Activated CD4-positive, alpha-beta memory T cell treated with anti-CD3 and anti-CD28 coated beads, Interleukin-2, amount 10 ng/mL, durations not matched to agents 7 days and 5 days (primary cell): ENCODE measurements at places on chromosomes 2 and 18.

GRCh38 chr2:149399934-149400615, 69.7 kb downstream of the LYPD6 start:
- no peak for DNase-seq

DNA sequence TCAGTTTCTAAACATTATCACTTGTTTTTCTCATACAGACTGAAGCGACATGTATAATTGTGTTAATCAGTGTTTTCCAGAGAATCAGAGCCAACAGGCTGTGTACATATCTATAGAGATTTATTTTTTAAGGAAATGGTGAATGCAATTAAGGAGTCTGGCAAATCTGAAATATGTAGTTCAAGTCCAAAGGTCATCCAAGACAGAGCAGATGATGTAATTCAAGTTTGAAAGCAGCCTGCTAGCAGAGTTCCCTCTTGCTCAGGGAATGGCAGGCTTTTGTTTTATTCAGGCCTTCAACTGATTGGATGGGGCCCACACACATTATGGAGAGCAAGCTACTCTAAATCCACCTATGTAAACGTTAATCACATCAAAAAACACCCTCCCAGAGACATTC, 282.6 kb downstream of the CBLN2 start:
- no peak for DNase-seq

GRCh38 chr2:181264001-181264400, 193.2 kb upstream of the ITGA4 start:
- DNase-seq, result no peak

GRCh38 chr2:19764998-19765397, 136.8 kb downstream of the TTC32 start:
- DNase-seq, result no peak

GRCh38 chr2:216350214-216350791, 22.0 kb downstream of the MARCHF4 start:
- DNase-seq, result peak; percentile 46

GRCh38 chr2:121044412-121044811, 240.6 kb downstream of the TFCP2L1 start:
- DNase-seq, result no peak

DNA sequence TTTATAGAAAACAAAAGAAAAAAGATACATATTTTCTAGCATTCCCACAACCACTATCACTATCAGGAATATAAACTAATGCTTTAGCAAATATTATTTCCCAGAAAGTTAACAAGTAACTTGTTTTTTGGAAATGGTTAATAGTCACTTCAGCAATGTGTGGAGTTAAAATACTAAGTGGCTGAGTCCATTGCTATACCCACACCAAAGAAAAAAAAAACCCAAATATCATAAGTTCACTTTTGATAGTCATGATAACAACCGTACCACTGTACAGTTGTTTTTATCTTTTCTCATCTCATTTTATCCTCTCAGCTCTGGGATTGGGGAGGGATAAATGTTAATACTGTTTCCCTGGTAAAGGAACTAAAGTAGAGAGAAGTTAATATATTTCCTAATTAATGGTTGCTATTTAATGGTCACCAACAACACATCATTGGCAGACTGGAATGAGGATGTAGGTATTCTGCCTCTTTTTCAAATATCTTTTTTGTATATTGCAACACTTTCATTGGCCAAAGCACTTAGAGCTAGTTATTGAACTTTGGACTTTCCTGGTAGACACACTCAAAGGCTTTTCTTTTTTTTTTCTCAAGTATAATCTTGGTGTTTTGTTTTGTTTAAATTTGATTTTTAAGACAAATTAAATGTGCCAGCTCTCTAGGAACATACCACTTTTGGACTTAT, 18.4 kb upstream of the KANSL1L start:
- DNase-seq, result no peak

GRCh38 chr18:76412010-76412817, 82.8 kb downstream of the ZNF516 start:
- DNase-seq, result no peak

GRCh38 chr2:100745604-100746003, 74.3 kb upstream of the NPAS2 start:
- DNase-seq, result no peak

- DNase-seq, result no peak
These were observed 91.9 kb upstream of the RASGRP3 start for GRCh38 chr2:33384599-33384961.

DNA sequence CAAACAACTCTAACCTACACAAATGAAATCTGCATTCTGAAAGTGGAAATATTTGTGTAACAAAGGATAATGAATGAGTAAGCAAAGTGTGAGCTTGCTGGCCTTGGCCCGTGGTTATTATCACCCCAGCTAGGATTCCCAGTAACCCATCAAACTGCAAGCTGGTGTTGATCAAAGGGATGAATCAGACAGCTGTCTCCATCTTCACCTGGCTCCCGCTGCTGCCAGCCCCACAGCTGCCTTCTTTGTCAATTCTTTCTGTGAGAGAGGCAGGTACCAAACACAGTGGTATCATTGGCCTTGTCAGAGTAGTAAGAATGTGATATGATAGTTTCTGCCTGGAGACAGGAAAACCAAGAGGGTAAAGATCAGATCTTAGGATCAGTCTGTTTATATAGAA, 25.2 kb upstream of the RGPD4 start:
- no peak for DNase-seq

- no peak for DNase-seq
These were observed 25.3 kb downstream of the XPO1 start for GRCh38 chr2:61512768-61513398.

DNA sequence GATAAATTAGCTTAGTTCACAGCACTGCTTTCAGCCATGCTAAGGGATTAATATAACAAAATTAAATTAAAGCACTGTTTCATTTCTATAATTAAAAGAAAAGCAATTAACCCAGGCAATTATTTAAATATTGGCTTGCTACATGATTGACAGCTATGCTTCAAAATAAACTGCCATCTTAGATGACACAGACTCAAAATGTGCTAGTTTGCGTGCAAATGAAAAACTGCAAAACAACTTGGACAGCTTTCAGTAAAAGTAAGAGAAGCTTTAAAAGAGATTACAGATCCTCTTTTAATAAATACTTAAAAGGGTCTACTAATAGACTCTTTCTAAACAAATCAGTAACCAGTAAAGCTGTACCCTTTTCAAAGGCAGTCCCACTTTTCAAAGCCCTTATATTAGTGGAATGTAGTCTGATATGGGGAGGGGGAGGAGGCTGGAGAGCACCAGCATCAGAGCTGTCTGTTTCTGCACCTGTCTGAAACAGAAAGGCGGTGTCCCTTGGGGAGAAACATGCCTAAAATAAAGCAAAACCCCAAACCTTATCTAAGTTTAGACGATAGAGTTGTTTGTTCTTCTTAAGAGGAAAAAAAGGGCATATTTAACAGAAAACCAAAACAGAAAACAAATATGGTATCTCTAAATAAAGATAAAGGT, 20.8 kb downstream of the EIF2AK3 start:
- DNase-seq, result no peak

DNA sequence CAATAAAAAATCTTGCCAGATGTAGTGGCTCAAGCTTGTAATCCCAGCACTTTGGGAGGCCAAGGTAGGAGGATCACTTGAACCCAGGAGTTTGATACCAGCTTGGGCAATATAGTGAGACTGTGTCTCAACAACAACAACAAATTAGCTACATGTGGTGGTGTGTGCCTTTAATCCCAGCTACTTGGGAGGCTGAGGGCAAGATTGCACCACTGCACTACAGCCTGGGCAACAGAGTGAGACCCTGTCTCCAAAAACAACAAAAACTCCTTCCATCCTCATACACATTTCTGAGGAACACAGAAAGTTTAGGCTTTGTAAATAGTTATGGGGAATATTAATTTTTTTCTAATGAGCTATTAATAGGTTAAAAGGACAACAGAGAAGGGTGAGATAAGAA, 17.0 kb downstream of the PDE6D start:
- DNase-seq, result no peak

DNA sequence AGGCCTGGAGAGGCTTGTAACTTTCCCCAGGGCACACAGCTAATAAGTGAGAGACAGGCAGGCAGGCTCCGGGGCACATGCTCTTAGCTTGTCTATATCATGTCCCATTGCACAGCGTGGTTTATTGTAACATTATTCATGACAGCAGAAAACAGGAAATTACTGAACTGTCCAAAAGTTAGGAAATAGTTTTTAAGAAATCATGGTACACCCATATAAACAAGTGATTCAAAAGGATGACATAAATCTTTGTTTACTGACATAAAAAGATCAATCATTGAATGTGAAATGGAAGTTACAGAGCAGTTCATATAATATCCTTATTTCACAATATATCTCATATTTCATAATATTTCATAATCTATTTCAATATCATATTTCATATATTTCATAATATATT, 34.3 kb upstream of the TXNDC2 start:
- no peak for DNase-seq
